ENCODE measurements at places on chromosomes 3 and 15.

- DNase-seq = no peak
Measured at GRCh38 chr15:64460724-64461720, 644 bp downstream of the ZNF609 start.

DNA sequence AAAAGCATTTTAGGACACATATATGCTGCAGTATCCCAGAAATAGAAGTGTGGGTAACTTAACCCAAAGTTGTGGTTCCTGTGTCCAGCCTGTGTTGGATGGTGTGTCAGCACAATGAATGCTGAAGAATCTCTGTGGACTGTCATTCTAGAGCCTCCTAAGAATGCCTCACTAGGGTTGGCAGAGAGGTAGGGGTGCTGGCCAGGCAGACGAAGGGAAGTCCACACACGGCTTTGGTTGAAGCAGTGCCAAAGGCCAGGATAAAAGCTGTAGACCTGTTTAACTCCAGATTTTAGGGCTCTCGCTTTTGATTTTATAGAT lies 43.7 kb upstream of the TIPARP start:
- DNase-seq = no peak

DNA sequence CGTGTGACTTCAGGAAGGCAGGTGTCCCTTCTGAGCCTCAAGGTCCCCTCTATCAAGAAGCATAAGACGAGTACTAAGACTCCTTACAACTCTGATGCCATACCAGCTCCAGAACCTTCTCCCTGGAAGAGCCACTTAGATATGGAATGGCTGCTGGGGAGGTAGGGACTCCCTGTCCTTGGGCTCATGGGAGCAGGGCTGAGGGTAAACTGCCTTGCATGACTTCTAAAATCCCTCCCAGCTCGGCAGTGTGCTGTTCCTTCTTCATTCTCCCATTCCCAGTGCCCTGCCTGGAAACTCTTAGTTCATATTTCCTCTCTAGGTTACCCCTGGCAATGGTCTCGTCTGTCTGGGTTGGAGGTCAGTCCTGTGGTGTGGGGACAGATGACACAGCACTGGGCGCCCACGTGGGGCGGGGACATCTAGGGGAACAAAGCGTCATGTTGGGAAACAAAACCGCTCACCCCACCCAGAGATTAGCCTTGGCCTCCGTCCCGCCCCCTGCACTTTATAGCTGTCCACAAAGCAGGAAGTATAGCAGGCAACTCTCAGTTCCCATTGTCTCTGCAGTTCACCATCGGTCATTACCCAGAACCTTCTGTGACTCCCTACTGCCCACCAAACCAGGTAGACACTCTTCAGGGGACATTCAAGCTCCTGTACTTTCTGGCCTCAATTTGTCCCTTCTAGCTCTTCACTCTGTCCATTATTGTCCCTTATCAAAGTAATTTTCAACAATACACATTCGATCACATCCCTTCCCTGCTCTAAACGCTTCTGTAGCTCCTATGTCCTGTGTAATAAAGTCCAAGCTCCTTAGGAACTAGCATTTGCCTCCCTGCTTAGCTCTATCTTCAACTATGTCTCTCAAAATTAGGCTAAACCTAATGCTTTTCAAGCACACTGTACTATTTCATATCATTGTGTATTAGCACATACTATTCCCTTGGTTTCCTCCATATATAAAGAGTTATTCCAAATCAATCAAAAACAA lies 73.8 kb downstream of the IQSEC1 start:
- DNase-seq = peak; percentile 74

DNA sequence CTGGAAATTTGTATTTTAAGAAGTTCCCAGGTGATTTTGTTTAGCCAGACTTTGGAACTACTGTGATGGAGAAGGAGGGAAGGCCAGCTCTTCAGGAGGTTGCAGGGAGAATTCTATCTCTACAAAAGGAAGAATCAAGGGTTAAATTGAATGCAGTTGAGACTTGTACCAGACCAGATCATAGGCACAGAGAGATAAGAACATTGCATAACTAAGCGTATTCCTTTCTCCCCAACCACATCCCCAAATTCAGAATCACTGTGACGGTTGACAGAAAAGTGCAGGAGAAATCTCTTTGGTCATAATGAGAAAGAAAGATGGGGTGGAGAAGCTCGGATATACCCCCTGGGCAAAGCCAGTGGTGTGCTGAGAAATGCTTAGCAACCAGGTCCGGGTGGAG lies 7.2 kb downstream of the PLD1 start:
- DNase-seq = no peak

- no peak for DNase-seq
Measured at GRCh38 chr15:56320316-56320715, 44.9 kb upstream of the TEX9 start.

DNA sequence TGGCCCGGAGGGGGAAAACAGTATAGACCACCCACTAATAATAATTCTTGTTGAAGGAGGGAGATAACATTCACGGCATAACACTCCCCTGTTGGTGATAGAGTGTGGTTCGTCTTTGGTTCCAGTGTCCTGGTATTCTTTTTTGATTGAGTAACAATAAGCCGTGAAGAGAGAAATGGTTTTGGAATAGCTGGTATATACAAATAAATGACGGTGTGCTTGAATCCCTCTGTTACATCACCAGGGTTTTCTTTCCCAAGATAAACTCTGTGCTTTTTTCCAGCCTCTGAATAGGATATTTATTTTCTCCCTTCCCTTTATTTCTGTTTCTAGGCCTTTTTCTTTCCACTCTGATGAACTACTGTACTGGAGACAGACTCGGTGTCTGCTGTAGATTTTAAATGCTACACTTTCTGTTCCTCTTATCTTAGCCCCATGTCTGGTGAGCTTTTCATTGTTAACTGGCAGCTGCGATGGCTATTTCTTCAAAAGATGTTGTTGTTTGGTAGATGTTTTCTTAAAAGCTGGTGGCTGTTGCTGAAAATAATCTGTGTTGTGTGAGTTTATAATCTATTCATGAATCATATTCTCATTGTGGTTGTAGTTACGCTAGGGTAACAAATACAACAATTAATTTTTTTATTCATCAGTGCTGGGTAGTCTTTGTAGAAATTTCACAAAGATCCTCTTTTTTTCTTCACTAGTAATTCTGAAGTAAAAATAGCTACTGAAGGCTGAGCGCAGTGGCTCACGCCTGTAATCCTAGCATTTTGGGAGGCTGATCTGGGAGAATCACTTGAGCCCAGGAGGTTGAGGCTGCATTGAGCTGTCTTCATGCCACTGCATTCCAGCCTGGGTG lies 15.5 kb upstream of the SCAANT1 start:
- no peak for DNase-seq

DNA sequence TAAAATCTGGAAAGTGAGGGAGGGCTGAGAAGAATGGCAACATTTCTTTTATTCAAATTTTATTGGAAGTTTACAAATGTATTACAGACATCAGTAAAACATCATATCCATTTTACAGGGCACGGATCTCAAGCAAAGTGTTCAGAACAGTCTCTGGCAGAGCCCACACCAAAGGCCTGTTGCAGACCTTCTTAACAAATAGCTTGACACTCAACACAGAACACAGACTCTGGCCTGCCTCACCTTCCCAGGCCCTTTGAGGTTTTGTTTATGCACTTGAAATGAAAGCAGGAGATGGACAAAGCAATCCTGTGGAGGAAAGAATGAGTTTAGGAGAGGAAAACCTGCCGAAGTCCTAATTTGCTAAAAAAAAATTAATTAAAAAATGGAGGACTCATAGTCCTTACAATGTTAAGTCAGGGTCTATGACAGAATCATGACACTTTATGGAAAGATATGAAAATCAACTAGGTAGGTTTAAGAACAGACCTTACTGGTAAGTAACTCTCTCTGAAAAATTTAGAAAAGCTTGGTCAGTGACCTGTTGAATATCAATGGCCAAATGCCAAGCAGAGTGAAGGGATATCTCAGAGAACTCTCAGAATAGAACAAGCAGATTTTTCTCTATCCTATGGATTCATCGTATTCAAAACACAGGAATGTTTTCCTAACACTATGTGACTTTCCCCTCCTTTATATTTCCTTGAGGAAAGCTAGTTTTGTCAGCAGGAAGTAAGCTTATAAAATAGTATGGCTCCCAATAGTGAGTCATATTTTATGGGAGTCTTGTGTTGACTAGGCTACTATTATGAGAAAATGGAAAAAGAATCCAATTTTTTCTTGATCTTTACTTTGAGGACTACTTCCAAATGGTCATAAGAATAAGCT lies 70.8 kb upstream of the PSMD6 start:
- DNase-seq = no peak

GRCh38 chr3:66585520-66586095 lies 84.8 kb upstream of the LRIG1 start:
- no peak for DNase-seq

GRCh38 chr3:193096076-193096475 lies 144.9 kb upstream of the PLAAT1 start:
- no peak for DNase-seq

GRCh38 chr3:181316482-181316881 lies 326.9 kb upstream of the DNAJC19 start:
- no peak for DNase-seq

DNA sequence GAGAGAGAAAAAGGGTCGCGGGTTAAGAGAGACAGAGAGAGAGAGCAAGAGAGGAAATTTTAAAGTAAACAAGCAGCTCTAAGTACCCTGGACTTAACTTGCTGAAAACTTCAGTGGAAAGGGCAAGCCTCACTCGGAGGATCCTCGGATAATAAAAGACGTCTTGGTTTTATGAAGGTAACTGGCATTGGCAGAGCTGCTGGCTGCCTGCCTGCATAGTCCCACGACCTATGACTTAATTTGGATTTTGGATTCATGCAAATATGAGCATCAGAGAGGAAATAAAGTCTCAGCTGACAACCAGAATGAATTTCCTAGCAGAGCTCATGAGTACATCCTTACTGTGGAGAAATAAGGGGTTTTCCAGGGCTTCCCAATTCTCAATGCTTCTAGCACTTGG lies 95.1 kb upstream of the PDZRN3 start:
- DNase-seq = peak; percentile 21

DNA sequence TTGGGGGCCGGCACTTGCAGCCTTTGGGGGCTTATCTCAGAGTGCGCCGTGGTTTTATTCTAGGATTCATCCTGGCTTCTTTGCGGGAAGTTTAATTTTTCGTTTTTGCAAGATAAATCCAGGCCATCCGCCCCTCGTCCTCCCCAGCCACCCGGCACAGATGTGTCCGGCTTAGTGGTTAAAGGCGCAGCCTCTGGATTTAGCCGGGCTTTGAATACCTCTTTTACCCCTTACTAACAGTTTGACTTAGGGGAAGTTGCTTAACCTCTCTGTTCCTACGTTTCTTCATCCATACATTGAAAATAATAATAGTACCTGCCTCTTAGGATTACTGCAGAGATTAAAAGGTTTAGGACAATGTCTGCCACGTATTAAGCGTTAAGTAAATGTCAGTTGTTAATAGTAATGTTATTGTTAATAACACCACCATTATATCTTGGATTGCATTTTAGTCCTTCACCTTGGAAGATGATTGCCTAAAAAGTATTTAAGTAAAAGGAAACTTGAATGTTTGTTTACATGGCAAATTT lies 714 bp downstream of the ECT2 start:
- DNase-seq = no peak

GRCh38 chr3:114319453-114319852 lies 25.6 kb downstream of the TIGIT start:
- no peak for DNase-seq

DNA sequence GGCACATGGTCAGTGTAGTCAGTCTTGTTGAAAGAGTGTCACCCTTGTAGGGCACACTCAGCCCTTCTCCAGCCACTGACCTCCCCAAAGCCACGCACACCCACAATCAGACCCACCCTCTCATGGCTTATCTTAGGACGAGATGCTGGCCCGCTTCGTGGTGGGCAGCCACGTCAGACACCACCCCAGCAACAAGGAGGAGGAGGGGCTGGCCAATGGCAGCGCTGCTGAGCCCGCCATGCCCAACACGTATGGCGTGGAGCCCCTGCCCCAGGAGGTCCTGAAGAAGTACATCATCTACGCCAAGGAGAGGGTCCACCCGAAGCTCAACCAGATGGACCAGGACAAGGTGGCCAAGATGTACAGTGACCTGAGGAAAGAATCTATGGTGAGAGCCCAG lies 10.1 kb upstream of the PODXL2 start:
- DNase-seq = no peak

- DNase-seq = no peak
Measured at GRCh38 chr3:69770219-69770618, 31.0 kb downstream of the MITF start.

GRCh38 chr3:100067589-100067988 lies 46.7 kb downstream of the FILIP1L start:
- no peak for DNase-seq

GRCh38 chr15:100777821-100778220 lies 101.8 kb upstream of the ALDH1A3 start:
- no peak for DNase-seq

DNA sequence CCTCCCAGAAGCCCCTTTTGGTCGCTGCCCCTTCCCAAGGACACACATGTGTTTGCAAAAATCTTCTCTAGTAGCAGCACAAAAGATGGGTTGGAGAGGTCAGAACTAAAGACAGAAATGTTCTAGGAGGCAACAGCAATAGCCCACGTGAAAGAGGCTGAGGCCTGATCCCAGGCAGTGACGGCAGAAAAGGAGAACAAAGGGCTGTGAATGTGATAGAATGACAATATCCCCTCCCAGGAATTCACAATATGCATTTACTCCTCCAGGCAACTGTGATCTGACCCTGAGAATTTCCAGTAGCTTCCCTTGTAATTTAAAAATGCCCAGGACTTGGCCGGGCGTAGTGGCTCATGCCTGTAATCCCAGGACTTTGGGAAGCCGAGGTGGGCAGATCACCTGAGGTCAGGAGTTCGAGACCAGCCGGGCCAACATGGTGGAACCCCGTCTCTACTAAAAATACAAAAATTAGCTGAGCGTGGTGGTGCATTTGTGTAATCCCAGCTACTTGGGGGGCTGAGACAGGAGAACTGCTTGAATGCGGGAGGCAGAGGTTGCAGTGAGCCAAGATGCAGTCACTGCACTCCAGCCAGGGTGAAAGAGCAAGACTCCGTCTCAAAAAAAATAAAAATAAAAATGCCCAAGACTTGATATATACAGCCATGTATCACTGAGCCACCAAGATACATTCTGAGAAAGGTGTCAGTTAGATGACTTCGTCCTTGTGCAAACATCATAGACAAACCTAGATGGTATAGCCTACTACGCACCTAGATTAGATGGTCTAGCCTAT lies 43.6 kb upstream of the PIAS1 start:
- DNase-seq = no peak

- no peak for DNase-seq
Measured at GRCh38 chr3:115598216-115598615, 25.1 kb upstream of the GAP43 start.

- DNase-seq = no peak
Measured at GRCh38 chr3:24462737-24463136, 31.9 kb downstream of the THRB start.

- DNase-seq = no peak
Measured at GRCh38 chr3:174810254-174810653, 48.9 kb upstream of the NAALADL2 start.

- DNase-seq = no peak
Measured at GRCh38 chr3:32456429-32457130, 46.1 kb downstream of the CMTM6 start.

- peak; percentile 59 for DNase-seq
Measured at GRCh38 chr15:83653639-83654378, at the start of gene ADAMTSL3. ADAMTSL3 (plus strand) TSS chr15:83654123; CDS start chr15:83655762, 1,639 bp downstream.

- no peak for DNase-seq
Measured at GRCh38 chr15:93800805-93801204, 430.6 kb upstream of the MCTP2 start.

GRCh38 chr3:32132121-32132520 lies 25.7 kb downstream of the GPD1L start:
- DNase-seq = no peak

GRCh38 chr3:39052583-39052982 lies 767 bp downstream of the WDR48 start:
- DNase-seq = no peak

GRCh38 chr3:136728473-136728872 lies 23.7 kb downstream of the STAG1 start:
- DNase-seq = no peak

Measured in tibial nerve (tissue), 4 donors.